ENCODE measurements at places on chromosomes 11 and 22.

GRCh38 chr11:113974741-113975470, at the start of gene HTR3A:
Gene HTR3A (plus strand): TSS chr11:113975108. CDS start chr11:113975326, 218 bp downstream.
- no peak for DNase-seq

DNA sequence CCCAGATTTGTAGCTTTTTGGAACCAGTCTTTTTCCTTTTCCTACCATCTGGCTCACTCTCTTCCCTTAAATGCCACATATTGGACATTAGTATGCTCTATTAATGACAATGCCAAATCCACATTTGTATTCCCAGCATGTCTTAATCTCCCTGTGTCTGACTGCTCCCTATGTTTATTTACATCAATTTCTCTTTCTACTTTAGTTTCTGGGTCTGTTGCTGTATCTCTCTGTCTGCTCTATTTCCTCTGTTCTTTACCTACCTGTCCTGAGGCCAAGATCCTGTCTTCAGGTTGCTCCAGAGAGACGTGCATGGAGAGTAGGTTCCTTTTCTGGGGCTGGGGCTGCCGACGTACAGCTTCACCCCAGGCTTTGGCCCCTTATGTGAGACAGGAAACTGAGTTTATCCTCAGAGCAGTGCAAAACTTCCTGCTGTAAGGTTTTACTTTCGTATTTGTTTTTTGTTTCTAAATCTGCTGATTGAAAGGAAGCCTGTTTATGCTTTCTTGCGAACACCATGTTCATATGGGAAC, 25.6 kb downstream of the OR2AG2 start:
- peak; percentile 24 for DNase-seq

GRCh38 chr22:32806296-32806695, 4.8 kb downstream of the TIMP3 start:
- DNase-seq: no peak

DNA sequence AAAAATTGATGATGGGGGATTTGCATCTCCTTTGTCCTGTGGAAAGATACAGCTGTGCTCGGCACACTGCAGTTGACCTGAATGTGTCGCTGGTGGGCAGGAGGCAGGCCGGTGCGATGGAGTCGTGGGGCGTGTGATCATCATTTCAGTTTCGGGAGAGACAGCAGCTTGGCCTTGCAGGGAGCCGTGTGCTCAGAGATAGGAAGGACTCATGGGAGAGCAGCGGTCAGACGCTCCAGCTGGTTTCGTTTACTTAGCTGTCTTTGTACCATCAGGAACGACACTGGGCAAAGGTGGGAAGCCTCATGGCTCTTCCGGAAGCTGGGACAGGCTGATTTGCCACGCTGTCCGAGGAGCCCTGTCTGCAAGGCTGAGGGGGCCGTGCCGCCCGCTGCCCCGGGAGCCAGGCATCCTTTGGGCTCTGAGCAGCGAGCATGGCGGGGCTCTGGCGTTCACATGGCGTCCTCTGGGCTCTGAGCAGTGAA, 32.7 kb downstream of the GRAMD4 start:
- DNase-seq: no peak

- DNase-seq: no peak
These were observed 113.7 kb downstream of the PTPRJ start for GRCh38 chr11:48093795-48094642.

DNA sequence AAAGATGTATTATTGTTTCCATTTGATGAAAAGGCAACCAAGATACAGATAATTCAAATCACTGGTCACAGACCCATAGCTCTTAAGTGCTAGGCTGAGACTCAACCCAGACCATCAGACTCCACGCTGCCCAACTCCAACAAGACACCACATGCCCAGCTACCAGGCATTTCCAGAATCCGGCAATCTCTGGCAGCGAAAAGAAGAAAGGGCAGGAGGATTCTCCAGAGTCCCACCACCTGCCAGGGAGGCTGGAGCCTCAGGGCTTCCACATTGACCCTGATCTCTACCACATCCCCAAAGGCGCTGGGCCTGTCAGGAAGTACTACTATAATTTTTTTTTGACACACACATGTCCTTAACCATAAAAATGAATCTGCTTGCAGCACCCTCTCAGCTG, 61.4 kb upstream of the ARFGAP3 start:
- no peak for DNase-seq

- DNase-seq: no peak
These were observed 74.5 kb downstream of the GRIK4 start for GRCh38 chr11:120586072-120586471.

DNA sequence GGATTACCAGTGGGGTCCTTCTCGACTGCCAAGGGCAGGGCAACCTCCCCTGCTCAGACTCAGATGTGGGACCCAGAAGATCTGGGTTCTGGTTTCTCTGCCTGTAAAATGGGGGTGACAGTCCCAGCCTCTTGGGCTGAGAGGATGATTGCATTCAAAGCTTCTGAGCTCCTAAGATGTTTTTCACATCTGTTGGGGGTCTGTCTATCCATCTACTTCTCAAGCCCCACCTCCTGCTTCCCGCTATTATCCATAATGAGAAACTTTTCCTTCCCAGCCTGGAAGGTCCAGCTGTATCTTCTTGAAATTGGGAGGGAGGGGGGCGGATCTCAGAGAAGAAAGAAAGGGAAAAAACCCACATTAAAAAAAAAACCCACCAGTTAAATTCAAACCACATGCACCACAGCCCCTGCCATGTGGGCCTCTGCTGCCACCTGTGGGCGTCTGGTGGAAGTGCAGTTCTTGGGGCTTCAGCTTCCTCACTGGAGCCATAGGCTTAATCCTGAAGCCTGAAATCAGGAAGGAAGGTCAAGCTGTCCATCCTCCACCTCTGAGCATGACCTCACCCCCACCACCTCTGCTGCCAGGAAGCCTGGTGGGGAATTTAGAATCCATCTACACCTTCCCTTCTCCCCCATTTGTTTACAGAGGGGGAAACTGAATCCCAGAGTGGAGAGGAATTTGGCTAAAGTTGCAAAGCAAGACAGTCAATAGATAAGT, 27.3 kb downstream of the ARHGEF17 start:
- peak; percentile 78 for DNase-seq

DNA sequence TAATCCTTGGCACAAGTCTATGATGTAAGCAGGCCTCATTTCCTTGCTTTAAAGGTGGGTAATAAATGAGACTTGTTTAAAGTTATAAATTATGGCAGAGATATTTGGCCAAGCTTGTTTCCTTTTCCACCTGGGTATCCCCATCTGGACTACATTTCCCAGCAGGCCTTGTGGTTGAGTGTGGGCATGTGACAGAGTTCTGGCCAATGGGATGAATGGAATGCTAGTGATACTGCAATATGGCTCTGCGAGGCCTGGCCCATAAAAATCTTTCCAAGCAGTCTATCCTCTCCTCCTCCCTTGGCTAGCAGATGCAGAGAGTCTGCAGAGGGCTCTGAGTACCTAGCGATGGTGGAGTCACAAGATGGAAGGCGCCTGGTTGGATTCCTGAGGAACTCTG, 102.5 kb downstream of the TIMP3 start:
- DNase-seq: no peak

GRCh38 chr11:19241260-19242178, 774 bp upstream of the E2F8 start:
- peak; percentile 15 for DNase-seq

DNA sequence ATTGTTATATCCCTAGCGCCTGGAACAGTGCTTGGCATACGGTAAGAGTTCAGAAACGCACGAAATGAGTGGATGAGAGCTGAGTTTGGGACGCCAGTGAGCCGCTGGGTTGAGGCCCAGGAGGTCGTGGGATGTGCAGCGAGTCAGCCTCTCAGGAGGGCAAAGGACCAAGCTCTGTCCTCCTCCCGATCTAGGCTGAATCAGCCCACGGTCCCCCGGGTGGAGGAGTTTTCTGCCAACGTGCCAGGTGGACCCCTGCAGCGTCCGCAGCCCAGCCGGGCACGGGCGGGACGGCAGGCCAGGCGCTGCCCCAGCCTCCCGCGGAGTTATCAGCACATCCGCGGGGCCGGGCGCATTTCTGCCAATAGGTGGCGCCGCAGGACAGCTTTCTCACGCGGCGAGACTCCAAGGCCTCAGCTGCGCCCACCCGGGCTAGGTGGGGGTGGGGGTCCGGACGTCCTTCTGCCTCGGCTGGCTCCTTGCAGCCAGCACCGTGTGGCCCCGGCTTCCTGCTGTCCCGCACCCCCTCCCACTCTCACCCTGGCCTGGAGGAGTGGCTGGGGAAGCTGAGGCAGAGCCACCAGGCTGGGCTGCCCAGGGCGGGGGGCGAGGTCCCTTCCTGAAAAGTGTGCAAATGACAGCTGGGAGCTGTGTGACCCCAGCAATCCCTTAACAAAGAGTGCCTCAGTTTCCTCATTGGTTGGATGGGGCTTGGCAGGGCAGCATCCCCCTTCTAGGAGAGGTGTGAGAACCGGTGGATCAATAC, 2.2 kb upstream of the RPS19BP1 start:
- DNase-seq: peak; percentile 83
